ENCODE measurements at places on chromosomes 2 and 18.
A peak's percentile ranks its signal among the peaks of the same experiment; 100 is the strongest.

DNA sequence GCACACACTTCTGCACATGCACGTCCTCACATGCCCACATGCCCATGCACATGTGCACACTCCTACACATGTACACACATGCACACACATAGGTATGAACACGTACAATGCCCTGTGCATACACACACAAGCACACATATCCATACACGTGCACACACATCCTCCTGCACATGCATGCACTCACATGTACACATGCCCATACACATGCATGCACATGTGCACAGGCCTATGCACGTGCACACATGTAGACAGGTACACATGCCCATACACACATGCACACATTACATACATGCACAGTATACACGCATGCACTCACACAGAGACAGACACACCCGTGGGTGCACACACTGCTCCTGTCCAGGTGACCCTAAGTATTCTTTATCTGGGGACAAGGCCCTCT lies 34.3 kb downstream of the GPC1 start:
- DNase-seq: no peak

DNA sequence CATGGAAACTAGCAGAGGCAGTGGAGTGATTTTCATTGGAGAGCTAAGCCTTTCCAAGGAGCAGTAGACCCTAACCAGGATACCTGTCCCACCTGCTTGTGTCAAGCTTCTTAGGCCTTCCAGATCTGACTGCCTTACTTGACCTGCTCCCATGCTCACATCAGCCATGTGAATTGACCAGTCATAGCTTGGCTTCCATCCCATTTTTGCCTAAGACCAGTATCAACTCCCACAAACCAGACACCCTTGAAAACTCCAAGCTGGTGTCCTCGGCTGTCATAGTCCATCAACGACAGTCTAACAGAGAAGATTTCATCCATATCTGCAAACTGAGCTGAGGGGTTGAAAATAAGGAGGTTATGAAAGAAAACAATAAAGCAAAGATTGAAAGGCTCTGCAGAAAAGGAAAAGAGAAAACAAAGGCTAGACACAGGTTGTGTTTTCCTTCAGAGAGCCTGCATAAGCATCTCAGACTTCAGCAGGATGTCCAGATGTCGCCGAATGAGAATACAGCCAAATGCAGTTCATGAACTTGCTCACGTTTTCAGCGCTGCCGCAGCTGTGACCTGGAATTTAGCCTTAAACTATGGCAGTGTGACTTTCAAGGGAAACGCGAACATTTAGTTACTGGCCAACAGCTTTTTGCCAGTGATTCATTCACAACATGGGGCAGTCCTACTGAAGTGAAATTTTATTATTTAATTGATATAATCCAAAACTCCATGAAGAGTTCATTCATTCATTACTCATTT lies 868.1 kb upstream of the ID2 start:
- no peak for DNase-seq

- peak; percentile 55 for DNase-seq
Measured at GRCh38 chr2:148965623-148966437, 72.7 kb upstream of the LYPD6B start.

GRCh38 chr2:179424571-179424970 lies 159.9 kb upstream of the SESTD1 start:
- no peak for DNase-seq

- DNase-seq: no peak
Measured at GRCh38 chr2:105580870-105581554, 163.7 kb upstream of the NCK2 start.

GRCh38 chr18:8605974-8606373 lies 3.3 kb upstream of the RAB12 start:
- no peak for DNase-seq

DNA sequence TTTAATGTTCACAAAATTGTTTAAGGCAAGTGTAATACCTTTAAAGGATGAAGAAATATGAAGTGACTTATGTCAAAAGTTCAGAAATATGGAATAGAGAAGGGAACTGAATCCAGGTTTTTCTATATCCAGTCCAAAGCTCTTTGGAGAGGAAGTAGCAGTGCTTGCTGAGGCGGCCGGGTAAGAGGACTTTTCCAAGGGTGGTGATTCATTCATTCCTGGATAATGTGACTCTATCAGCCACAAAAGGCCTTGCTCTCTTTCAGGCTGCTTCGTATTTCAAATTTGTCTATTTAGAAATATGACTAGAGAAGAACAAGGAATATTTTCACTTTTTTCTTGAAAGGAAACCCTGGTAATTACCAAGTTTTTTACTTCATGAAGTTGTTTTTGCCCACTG lies 830.1 kb upstream of the ZEB2 start:
- DNase-seq: no peak

GRCh38 chr2:60465736-60466135 lies 87.7 kb downstream of the BCL11A start:
- no peak for DNase-seq

DNA sequence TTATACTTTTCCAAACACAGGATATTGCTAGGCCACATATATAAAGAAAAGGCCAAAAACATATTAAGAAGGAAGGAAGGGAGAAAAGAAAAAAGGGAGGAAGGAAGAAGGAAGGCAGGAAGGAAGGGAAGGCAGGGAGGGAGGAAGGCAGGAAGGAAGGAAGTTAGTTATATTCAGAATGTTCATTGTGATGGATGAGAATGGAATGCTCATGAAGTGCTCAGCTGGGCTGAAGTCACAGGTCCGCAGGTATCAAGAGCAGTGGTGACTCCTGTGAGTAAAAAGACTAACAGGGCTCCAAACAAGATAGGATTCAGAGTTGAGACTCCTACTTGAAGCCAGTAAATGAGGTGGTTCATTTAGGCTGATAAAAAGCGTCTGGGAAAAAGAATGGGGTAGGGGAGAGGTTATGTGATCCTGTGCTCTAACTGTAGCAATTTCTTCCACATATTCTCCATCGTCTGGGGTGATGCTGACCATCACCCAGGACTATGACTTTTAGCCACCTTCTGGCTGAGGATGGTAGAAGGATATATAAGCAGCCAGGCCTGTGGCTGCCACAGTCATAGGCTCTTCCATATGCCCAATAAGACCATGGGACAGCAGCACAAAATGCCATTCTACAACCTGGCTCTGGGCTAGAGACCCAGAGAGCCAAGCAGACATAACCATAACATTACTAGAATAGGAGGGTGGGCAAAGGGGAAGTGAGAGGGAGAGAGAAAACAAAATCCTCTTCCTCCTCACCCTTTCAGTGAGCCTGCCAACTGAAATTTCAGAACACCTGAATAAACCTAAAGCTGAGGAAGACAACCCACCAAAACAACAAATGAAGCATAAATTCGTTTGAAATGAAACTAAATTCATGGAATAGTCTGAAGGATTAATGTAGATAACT lies 173.2 kb downstream of the MYO3B start:
- no peak for DNase-seq

GRCh38 chr2:4973973-4974372 lies 718.2 kb upstream of the SOX11 start:
- no peak for DNase-seq

DNA sequence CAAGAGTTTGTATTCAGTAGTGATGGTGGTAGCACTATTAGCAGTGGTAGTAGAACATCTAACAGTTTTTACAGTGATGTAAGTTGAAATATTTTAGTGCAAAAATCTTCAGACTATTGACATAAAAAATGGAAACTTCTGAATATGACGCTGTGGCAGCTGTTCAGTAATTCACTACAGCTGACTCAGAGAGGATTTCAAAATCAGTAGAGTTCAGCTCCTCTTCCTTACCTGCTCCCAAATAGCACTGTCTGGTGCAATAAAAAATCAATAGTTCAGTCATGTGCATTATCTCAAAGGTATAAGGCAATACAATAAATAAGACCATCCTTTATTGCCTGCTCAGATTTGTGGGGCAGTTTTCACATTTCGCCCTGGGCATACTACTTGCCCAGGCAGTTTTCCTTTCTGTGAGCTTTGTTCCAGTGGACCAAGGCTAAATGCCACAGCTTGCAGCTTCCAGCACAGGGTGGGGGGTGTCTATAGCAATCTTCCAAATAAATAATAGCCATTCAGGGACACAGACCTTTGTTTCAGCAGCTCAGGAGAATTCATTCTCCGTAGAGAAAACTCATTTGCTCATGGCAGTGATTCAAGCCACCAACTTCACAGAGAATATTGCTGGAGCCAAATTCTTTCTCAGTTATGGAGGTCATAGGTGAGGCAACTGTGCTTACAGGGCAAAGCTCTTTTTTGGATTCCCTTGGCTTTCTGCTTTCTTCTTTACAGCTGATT lies 33.9 kb upstream of the GORASP2 start:
- no peak for DNase-seq

GRCh38 chr2:188676010-188676400 lies 298.2 kb upstream of the COL3A1 start:
- no peak for DNase-seq

- no peak for DNase-seq
Measured at GRCh38 chr2:17181051-17181752, 337.0 kb downstream of the RAD51AP2 start.
